ENCODE measurements at places on chromosomes 2 and 18.

GRCh38 chr2:180609626-180610340, 370.6 kb upstream of the UBE2E3 start:
- DNase-seq, result no peak

DNA sequence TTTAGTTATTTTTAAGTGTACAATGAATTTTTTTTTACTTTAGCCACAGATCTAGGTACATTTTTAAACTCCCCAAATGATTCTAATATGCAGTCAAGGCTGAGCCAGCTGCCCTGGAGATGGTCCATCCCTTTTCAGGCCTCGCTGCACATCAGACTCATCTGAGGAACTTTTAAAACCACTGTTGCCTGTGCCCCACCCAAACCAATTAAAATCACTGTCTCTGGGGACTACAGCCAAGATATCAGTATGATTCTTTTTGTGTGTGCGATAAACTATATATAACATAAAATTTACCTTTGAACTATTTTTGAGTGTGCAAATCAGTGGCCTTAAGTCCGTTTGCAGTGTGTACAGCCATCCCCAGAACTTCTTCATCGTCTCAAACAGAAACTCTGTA, 9.1 kb upstream of the MALT1 start:
- no peak for DNase-seq

DNA sequence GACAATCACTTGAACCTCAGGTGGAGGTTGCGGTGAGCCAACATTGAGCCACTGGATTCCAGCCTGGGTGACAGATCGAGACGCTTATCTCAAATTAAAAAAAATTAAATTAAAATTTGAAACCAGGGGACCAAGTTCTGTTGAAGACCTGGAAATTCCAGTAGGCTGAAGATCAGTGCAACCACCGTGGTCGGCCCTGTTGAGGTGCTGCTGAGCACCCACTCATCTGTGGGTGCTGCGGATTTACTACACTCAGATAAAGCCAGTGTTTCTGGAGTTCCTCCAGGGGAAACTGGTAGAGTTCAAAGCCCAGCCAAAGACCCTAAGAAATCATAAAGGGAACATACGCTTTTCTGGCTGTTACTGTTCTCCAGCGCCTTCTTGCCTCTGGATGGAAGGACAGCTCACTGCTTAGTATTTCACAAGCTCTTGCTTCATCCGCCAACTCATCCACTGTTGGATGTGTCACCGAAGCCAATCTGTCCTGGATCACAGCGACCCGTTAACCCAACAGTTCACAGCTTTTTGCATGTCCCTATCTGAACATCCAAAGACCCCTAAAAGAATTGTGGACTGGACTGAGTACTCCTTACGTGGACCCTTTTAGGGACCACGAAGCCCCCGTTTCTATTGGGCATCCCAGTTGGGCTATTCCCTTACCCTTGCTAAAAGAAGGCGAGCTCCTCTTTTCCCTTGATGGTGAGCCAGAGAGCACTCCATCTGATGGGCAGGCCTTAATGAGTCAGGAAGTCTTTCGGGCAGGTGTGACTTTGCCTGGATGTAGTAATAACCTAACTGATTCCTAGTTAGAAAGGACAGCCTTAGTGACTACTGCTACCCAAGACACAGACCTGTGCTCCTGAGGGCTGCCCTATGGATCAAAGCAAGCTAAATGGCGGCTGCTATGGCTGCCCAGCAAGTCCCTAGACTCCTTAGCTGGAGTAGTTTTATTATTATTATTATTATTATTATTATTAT, 6.0 kb upstream of the ALPP start:
- no peak for DNase-seq

GRCh38 chr2:225930687-225931086, 531.2 kb downstream of the NYAP2 start:
- no peak for DNase-seq

- no peak for DNase-seq
These were observed 106.5 kb downstream of the SMC6 start for GRCh38 chr2:17646838-17647701.

- DNase-seq, result no peak
These were observed 3.7 kb upstream of the ACKR3 start for GRCh38 chr2:236565879-236566402.

DNA sequence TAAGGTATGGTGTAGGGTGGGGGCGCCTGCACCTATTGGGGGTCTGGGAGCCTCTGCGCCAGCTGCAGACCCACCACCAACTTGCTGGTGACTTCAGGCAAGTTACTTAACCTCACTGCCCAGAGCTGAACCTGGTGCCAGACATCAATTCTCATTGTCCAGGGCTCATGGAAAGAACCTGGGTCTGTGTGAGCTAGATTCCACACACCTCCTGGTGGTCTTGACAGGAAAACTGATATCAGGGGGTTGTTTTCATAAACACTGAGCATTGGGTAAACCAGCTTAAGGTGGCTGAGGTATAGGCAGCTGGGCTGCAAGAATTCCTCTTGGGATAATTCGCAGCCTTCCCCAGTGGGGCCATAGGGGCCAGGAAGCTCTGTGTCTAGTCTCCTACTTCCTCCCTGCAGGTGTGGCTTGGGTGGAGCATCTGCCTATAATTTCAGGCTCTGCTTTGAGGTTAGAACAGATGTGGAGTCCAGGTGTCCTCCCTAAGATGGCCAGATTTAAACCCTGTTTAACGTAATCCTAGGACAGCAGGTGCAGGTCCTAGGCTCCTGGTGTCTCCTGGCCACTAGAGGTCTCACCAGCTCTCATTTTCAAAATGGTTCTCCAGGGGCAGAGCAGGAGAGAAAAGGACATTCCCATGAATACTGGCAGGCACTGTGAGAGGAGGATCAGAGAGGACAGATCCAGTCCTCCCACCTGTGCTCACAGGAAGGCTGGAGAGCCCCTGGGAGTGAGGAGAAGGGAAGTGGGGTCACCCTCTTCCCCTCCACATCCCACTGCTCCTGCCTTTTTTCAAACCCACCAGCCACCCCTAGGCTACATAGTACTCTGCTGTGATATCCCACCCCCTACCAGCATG, 100.4 kb upstream of the SMAD2 start:
- DNase-seq, result no peak

DNA sequence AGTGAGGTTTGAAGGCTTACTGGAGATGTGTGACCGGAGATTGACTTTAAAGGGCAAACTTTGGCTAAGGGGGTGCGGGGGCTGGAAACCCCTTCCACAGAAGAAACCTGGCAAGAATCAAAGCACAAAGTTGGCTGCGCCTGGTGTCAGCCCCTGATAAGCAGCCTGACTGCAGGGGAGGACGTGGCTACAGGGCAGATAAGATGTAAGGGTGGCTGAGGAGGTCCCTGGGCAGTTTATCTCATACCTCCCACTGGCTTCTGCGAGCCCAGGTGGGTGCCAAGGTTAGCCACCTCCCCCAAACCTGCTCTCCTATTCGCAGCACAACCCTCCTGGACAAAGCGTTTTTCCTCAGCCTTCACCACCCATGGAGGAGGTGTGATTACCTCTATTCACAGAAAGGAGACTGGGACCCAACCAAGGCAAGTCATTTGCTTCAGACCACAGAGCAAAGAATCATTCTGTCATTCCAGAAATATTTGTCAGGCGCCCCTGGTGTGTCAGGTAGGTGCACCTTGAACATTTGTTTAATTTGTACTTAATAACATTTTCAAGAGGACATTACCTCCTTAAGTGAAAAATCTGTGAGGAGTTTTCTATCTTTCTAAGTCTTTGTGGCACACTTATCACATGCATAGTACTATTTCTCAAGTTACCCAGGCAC, 73.1 kb upstream of the IL1R1 start:
- no peak for DNase-seq

DNA sequence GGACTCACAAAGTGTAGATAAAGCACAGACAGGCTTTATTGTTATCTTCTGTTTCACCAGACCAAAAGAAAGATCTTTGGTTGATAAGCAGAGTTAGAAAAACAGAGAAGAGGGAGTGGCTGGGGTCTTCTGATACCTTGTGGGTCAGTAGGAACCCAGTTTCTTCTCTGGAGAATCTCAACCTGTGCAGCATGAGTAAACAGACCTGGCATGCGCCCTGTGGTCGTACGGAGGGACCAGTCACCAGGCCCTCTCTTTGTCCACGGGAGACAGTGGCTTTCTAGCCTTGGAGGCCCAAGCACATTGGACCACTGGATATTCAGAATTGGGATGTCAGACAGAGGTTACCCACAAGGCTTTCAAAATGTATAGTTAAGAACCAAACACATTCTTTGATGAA, 418.9 kb upstream of the FANCL start:
- no peak for DNase-seq

- DNase-seq, result no peak
These were observed 73.1 kb upstream of the KCNE4 start for GRCh38 chr2:222978850-222979249.

- DNase-seq, result no peak
These were observed 348.0 kb downstream of the GPD2 start for GRCh38 chr2:156784020-156784701.

DNA sequence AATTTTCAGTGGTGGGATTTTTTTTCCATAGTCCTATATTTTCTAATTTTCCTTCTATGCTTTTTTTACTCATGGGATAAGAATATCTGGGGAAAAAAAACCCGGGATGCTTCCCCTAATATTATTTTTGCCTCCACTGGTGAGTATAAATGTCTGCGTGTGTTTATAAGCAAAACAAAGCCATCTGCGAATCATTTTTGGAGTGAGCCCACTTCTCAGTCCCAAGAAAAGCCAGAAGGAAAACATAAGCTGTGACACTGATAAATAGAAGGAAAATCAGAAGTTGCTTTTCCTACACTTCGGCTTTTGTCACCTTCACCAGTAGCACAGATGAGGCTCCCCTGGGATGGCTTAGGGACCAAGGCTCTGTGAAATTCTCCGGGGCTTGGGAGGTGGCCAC, 134.7 kb upstream of the PID1 start:
- no peak for DNase-seq

- DNase-seq, result no peak
These were observed 70.0 kb downstream of the SLC25A12 start for GRCh38 chr2:171824086-171824485.

DNA sequence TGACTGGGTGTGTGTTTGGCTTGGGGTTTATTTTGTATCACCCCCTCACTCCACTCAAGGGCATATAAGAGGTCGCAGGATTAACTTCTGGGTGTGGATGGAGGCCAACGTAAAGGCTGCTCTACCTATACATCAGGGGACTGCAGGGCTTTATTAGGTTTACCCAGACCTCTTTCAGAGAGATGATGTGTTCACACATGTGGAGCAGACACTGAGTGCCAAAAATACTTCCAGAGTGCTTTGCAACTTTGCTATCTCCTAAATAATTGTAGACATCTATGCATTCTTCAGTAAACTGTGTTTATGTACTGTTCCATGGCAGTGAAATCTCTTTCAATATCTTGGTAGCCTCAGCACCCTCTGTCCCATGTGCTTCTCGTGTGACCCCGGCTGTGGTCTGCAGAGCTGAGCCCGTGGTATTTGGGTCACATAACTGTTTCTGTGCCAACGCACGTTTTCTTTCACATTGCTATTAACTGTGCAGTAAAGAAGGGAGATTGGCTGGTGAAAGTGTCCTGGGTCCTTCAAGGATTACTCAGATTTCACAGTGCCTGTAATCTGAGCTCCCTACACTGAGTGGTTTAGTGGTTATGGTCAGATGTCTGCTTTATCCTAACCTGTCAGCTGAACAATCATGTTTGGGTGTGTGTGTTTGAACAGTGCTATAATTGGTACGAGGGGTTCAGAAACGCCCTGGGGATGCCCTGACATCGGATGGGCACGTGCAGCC, 208.1 kb downstream of the VAPA start:
- no peak for DNase-seq

DNA sequence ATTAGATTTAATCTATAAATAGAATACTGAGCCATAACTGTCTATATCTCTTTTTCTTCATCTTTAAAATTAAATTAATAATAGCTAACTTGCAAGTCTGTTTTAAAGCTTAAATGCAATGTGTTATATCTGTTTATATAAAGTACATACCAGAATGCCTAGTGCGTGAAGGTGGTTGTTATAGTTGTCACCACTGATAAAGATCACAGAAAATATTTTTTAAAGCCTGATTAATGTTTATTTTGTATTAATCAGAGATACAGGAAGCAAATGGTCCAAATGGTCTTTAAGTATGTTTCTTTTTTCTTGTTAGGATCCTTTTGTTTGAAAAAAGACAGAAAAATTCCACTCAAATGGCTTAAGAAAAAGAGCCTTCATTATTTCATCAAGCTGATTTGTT, 560.6 kb downstream of the CPS1 start:
- no peak for DNase-seq

DNA sequence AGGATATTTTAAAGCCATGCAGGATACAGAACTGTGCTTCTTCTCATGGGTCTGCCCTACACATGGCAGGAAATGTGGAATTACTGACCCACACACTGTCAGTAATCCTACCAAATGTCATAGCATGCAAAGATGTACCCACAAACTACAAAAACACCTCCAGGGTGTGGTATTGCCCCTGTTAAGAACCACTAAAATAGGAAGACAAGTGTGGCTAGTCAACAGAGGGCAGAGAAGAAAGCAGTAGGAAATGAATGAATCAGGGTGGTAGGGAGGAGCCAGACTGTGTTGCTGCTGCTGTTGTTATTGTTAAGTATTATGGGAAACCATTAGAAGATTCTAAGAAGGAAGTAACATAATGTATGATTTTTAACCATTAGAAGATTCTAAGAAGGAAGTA, 556.7 kb upstream of the ACVR2A start:
- no peak for DNase-seq

DNA sequence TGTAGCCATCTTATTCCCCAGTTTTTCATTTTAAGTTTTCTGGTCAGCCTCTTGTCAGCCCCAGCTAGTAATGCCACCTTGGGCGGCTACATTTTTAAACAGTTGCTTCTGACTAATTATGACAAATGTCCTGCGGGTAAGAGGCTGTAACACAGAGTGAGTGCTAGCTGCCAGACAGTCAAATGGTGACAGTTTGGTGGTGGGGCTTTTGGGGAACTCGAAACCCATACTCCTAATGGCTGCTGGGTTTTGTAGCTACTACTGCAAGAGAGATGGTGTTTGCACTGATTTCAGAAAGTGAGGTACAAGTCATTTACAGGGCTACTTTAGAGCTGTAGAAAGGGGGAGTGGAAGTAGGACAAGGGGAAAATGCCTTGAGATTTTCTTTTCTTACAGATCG, 48.2 kb downstream of the ZCCHC2 start:
- no peak for DNase-seq

- DNase-seq, result no peak
These were observed 981 bp downstream of the RAMP1 start for GRCh38 chr2:237860273-237860935.

DNA sequence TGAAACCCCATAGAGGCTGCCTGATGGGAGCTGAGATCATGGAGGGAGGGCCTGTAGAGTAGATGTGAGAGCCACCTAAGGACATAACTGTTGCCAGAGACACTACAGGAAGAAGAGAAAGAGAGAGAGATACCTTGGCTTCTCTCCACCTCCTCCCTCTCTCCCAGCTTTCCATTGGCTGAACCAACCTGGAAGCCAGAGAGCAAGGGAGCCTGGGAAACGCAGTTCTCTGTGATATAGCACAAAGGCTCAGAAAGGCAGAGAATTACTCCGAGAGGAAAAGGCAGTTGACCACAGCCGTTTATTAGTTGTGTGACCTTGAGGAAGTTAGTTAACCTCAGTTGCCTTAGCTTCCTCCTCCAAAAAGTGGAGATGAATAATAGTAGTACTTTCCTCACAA, 37.7 kb upstream of the MAT2A start:
- DNase-seq, result no peak
